ENCODE measurements at places on chromosomes 2 and 18. TPM values are rescaled to one million over a fixed set of nuclear protein-coding genes. Genes with fewer than 3 reads are reported as not detected.

The ABCB11 gene
- total RNA-seq = 0.02 TPM

The IL18R1 gene
- total RNA-seq = 1.0 TPM

The GBX2 gene
- total RNA-seq = 2.9 TPM

The SERPINB3 gene
- 0.16 TPM for total RNA-seq

The SCYGR2 gene
- total RNA-seq = not detected

The PRKAG3 gene
- not detected for total RNA-seq

The CDCA7 gene
- total RNA-seq = 44.6 TPM

The SIX2 gene
- total RNA-seq = 2.0 TPM

The EFHD1 gene
- 4.3 TPM for total RNA-seq

The L3MBTL4 gene
- not detected for total RNA-seq

The NAT8 gene
- total RNA-seq = not detected

The IL37 gene
- total RNA-seq = not detected

The MEP1B gene
- total RNA-seq = 0.10 TPM

The ALLC gene
- total RNA-seq = not detected

The ACMSD gene
- not detected for total RNA-seq

The LIMS4 gene
- 0.85 TPM for total RNA-seq

The IL36G gene
- not detected for total RNA-seq

The CNDP1 gene
- not detected for total RNA-seq

The DNAH7 gene
- 0.82 TPM for total RNA-seq

The ONECUT2 gene
- total RNA-seq = 0.37 TPM

The OST4 gene
- 562 TPM for total RNA-seq

The SULT1C4 gene
- not detected for total RNA-seq

The TSPYL6 gene
- not detected for total RNA-seq

The CRYGD gene
- not detected for total RNA-seq

The ABCG8 gene
- not detected for total RNA-seq

The NEU2 gene
- not detected for total RNA-seq

The GPR39 gene
- 6.9 TPM for total RNA-seq

The PER2 gene
- total RNA-seq = 7.0 TPM

Measured in A549 treated with Hydrocortisone at 1 μM for 4 hours (cell line).